ENCODE measurements at places on chromosomes 5 and 9.

DNA sequence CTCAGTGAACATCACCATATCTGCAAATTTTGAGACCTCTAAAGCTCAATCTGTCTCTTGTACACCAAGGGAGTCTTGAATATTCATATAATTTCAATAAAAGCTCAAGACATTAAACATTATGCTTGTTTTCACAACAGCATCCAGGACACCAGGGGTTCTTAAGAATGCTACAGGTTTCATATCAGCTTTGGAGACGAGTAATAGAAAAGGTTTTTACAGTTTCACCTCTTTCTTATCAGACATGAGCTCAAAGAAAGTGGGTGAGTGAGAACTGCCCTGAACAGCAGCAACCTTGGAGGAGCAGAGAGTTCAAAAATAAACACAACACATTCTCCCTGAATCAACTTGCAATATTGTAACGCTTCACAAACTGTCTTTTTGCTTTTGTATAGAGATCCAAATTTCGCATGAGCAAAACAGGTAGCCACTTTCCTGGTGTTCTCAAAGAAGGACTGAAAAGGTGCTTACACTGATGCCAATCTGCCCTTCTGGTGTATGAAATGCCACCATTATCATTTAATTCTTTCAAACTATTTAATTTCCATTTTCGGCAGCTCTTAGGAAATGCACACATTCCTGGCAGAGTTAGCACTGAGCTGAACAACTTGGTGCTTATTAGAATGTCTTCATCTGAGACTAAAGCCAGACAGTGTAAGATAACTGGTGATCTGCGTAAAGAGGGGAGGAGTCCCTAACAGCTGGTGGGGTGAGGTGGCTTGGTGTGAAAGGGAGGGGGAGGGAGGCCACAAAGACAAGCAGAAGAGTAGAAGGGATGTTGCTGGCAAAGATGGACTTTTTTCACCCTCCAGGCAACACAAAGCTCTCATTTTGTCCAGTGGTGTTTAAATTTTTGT, 535.3 kb downstream of the PDE4D start:
- DNase-seq = no peak

GRCh38 chr9:14453286-14453685, 139.3 kb upstream of the NFIB start:
- DNase-seq = no peak

DNA sequence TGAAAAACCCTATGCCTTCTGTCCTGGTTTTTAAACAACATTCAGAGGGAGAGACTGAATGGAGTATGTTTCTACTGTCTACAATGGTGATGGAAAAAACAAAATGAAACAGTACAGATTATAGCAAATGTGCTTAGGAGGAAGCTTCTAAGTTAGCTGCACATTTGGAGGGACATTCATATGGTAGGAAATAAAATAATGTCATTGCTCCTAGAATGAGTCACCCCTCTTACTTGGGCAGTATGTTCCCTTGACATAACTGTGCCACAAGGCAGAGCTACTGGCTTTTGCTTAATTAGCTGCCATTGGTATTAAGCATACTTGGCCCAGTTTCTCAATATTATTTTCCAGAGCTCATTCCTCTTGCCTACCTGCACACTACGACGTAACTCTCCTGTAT, 128.9 kb downstream of the GDNF start:
- no peak for DNase-seq

- no peak for DNase-seq
Measured at GRCh38 chr5:1119312-1119831, 7.5 kb upstream of the SLC12A7 start.

DNA sequence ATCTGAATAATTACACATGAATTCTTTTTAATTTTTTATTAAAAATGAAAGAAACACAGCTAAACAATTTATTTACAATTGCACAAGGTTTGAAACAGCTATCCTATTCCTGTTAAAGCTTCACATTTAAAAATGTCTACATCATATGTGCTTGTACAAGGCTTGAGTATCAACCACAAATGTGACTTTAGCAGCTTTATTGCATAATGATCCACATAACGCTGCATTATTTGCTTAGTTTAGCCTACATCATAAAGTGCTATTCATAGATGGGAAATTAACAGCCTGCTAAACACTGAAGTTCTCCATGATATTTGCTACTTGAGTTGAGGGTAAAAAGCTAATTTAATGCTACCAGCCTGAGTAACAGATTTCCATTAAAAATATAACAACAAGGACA, 45.0 kb downstream of the TRIM36 start:
- DNase-seq = no peak

DNA sequence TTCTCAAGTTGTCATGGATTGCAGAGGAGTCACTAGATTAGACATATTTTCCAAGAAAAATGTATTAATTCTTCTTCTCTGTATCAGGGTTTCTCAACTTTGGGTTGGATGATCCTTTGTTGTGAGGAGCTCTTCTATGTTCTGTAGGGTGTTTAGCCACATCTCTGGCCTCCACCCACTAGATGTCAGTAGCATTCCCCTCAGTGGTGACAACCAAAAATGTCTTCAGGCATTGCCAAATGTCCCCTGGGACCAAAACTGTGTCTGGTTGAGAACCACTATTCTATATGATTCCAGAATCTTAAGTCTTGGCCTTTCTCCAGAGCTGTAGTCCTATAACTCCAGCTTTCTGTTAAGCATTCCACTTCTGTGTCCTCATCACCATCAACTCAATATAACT, 220.9 kb downstream of the KIAA0825 start:
- DNase-seq = no peak

DNA sequence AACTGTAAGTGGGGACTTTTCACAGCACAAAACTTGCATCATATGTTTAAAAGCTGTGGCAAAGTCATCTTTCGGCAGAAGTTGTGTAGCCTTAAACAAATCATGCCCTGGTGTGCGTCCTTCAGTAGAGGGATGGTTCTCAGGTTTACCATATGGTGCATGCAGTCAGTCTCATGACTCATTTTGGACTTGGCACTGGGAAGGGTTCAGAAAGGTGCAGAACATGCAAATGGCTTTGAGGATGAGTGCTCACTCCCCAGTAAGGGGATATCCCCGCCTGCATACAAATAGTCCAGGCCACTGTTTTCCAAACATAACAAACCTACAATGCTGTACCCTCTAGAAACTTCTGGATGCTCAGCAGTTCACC, 260.3 kb downstream of the NDUFS4 start:
- no peak for DNase-seq

DNA sequence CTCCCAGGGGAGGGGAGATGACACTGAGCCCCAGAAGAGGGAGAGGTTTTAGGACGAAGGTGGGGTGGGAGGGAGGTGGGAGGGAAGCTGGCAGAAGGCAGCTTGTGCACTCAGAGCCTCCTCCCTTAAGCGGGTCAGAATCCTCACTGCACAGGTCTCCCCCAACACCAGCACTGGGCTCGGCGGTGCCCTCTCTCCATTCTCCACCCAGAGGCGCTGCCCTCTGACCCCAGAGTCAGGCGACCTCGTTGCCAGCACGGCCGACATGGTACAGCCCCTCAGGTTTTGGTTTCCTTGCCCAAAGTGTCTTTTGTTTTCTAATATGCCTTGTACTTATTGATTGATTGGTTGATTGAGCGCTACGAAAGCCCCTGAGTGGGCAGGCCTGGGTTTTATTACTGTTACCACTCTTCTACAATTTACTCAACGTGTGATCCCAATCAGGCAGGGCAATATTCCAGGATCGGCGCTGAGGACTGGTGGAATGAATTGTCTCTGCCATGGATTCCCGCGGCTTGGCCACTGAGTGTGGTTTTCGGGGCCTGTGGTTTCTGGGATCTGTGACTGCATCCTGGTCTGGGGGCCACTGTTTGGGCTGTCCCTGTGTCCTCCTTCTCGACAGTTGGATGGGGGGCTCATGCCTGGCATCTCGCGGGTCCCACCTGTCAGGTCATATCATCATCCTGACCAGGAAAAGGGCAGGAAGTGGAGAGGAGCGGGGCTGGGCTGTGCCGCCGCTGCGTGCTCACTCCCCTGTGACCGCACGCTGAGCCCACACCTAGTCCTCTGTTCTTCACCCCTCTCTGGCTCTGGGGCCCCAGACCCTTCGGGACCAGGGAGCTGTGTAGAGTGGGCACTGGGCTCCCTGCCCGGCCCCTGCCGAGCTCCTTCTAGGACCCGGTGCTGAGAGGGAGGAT, 9.6 kb upstream of the FCN2 start:
- DNase-seq = no peak

- no peak for DNase-seq
Measured at GRCh38 chr5:116395631-116396203, 178.9 kb downstream of the SEMA6A start.

DNA sequence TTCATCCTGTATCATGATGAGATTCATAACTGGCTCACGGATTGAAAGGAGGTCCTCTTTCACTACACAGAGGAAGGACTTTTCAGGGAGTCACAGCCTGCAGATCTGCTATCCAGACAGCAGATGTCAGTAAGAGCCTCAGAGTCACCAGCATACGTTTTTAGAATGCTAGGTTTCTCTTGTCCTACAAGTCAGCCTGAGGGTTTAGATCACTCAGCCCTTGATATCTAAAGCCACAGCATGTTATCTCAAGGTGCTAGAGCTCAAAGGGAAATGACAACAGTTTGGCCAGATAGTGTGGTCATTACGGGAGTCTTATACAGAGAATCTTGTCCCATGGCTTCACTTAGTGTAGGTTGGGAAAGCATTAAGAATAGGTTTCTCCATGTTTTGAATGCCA, 30.9 kb upstream of the SLC46A2 start:
- DNase-seq = peak; percentile 21

GRCh38 chr5:75525344-75525743, 13.7 kb downstream of the POLK start:
- DNase-seq = no peak

GRCh38 chr9:92504881-92505280, 22.6 kb upstream of the ASPN start:
- no peak for DNase-seq

GRCh38 chr9:2023532-2023931, 8.4 kb downstream of the SMARCA2 start:
- no peak for DNase-seq

GRCh38 chr9:102631559-102631958, 363.6 kb upstream of the CYLC2 start:
- no peak for DNase-seq

GRCh38 chr5:159106193-159106568, 6.5 kb upstream of the EBF1 start:
- no peak for DNase-seq

DNA sequence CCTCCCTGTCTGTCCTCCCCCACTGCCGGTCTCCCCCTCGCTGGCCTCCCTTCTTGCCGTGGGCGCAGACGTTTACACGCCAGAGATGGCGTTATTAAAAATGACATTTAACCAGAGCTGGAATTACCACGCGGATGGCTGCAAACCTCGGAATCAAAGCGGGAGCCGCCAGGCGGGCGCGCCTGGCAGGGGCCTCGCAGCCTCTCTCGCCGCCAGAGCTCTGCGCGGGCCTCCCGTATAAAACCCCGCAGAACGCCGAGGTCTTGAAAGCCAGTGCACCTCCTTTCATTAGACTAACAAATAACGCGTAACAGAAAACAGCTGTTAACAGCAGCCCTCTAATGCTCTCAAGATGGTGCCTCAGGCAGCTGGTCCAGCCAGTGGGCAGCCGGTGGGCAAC, 10.2 kb downstream of the PRRX2 start:
- no peak for DNase-seq

DNA sequence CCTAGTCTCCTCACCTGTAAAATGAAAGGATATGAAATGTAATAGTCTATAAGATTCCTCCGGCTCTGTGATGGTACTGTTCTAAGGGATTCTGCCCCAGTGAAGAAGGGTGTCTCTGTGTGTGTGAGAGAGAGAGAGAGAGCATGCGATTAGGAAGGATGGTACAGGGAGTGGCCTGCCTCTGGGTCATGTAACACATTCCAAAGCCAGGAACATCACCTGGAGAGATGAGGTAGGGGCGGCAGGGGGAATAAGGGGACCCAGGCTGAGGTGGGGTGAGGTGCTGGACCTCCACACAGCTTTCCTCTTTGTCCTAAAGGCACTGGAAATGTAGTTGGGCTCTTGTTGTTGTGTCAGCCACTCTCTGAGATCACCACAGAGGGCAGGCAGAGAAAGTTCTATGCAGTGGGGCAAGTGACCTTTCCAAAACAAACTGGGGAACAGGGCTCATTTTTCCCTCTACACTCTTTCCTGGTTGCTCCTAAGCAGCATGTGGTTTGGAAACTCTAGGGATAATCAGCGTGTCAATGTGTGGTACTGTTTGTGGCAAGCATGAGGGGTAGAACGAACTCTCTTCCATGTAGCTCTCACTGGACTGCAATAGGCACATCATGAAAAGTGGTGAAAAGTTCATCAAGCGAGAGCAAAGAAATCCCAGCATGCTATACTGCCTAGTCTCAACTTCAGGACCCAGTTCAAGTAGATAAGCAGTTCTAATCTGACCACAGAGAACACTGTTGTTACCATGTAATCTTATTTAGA, 65.0 kb downstream of the SEMA6A start:
- no peak for DNase-seq

DNA sequence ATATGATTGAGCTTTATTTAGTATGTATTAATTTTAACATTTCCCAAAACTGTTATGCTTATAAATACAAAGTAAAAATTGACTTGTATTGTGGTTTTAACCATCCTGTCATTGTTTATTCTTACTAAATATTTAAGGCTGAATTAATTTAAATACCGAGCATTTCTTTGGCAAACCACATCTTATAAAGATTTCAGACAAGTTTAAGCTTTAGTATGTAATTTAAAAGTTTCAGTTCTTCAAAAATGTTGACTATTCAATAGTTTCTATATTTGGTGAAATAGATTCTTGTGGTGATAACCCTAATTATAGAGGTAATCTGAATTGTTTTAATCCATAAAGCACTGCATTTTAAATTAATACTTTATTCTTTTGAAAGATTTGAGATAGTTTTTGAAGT, 65.5 kb downstream of the CCNH start:
- DNase-seq = no peak

DNA sequence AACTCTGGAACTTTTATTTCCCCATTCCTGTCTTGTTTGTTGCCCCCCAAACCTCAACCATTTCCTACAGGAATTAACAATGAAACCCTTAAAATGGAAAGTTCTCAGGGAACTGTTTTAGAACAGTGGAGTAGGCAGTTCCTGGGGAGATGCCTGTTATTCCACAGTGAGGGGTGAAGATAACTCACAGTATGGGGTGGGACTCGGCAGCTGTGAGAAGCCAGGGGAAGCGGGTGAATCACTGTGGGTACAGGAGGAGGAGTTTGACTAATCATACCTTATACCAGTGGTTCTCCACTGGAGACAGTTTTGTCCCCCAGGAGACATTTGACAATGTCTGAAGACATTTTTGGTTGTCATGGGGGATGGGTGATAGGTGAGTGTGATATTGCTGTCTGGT, 36.9 kb upstream of the GLRA1 start:
- DNase-seq = no peak

DNA sequence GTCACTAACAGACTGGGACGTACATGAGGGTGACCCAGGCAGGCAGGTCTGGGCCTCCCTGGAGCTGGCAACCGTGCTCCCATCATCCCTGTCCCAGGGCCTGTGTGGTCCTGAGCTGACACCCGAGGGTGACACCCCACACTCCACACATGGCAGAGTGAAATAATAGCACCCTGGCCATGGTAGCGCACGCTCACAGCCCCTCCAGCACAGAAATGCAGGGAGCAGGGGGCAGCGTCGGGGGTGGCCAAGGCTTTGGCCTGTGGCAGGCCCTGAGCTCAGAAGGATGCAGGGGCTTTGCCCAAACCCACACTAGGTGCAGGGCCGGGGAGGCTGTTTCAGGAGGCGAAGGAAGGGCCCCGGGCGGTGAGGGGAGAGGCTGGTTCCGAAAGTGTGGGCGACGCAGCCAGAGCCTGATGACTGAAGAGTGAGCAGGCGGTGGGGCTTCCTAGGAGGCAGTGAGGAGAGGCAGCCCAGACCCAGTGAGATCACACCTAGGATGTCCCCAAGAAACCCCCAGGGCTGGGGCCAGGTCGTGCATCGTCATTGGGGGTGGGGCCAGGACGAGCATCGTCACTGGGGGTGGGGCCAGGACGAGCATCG, 12.9 kb downstream of the OR2V2 start:
- peak; percentile 44 for DNase-seq

All from amniotic stem cell (primary cell).